ENCODE measurements at places on chromosomes 5 and 9. TPM values are rescaled to one million over a fixed set of nuclear protein-coding genes. Genes with fewer than 3 reads are reported as not detected.

DNA sequence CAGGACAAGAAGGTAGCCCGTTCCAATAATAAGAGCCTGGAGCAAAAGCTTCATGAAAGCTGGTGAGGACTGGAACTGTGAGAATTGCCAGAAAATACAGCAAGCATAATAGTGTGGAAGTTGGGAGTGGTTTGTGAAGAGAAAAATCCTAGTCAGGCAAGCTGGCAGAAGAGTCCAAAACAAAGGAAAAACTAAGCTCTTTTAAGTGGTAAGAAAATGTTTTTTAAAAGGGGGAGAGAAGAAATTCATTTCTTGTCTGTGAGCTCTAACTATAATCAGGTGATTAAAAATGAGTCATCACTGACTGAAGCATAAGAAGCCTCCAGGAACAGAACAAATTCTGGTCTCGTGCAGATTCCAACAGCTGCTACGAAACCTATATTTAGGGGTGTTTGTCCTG lies 102.6 kb downstream of the CAAP1 start:
- no peak for DNase-seq

GRCh38 chr5:151496041-151496484 lies 48.7 kb downstream of the SLC36A1 start:
- DNase-seq, result no peak

DNA sequence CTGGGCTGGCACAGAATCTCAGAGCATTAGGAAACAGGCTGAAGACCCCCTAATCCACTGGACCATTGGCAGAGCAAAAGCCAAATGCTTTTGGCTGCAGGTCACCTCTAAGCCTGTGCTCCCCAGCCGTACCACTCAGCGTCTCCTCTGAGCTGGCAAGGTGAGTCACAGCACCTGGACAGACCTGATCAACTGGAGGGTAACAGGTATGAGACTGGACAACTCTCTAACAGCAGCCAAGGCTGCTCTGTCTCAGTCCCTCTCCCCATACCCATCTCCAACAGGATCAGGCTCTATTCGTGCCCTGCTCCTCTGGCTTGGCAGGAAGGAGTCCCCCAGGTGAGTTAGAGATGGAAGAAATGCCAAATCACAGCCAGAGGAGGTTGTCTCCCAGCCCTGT lies 4.7 kb downstream of the GOLGA2 start:
- DNase-seq, result peak; percentile 34

GRCh38 chr5:39173069-39173468 lies 46.3 kb downstream of the FYB1 start:
- no peak for DNase-seq

DNA sequence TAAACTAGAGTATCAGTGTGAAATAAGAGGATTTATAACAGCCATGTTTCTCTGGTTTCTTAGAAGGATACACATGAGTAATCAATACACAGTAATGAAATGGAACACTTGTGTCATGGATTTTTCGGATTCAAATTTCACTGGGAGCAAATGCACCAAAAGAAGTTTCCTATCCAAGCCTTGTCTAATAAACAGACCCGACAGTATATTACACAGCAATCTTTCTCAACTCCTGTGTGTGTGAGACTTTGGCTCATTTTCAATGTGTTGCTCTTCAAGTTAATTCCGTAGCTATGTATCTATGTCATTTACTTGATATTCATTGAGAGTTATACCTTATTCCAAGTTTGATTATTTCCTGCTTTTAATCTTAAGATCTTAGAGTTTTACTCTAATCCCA lies 930.2 kb downstream of the MAT2B start:
- DNase-seq, result no peak

The GOLGA1 gene
- total RNA-seq, result 14.3 TPM

The NR4A3 gene
- total RNA-seq, result 14.6 TPM

DNA sequence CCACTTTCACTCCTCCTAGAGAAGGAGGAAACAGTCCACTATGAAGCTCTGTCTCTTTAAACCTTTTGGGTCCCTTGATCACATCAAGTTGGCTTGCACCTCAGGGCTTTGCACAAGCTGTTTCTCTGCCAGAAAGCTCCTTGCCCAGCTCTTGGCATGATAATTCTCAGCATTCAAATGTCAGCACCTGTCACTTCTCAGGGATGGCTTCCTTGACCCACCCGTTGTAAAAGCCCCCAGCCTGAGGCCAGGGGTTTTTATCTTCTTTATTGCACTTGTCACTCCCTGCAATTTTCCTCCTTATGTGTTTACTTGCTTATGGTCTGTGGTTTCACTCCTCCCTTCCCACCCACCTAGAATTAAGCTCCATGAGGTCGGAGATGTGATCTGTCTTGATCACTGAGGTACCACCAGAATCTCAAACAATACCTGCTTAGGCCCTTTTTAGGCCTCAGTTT lies 200.7 kb upstream of the TBC1D2 start:
- DNase-seq, result no peak

GRCh38 chr9:95857124-95857523 lies 18.4 kb upstream of the ERCC6L2 start:
- DNase-seq, result no peak

GRCh38 chr5:64690417-64691151 lies at the start of gene SHISAL2B:
SHISAL2B (plus strand) TSS chr5:64690503; CDS start chr5:64690624, 121 bp downstream.
- DNase-seq, result no peak

- DNase-seq, result peak; percentile 76
Observed at GRCh38 chr9:131405428-131405827, 11.5 kb downstream of the PRRC2B start.

The N4BP3 gene
- 2.0 TPM for total RNA-seq

The ELL2 gene
- 74.5 TPM for total RNA-seq

- no peak for DNase-seq
Observed at GRCh38 chr5:53087621-53088121, 21.9 kb downstream of the MOCS2 start.

DNA sequence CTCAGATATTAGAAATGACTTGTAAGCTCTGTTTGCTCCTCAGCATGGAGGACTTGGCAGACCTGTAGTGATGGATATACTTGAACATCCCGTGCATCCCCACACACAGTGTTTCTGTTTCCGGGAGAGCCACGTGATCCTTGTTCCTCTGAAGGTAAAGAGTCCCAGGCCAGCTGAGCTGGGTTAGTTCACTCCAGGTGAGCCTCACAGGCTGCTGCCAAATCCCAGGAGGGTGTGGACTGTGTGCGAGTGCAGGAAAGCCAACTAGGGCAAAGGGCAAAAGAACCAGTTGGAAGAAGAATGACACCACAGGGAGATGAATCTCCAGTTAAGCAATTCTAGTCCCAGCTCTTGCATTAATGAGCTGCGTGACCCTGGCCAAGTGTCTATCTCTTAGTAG lies 10.4 kb upstream of the TOMM5 start:
- DNase-seq, result peak; percentile 65

GRCh38 chr9:16029046-16029615 lies 476.3 kb downstream of the CCDC171 start:
- DNase-seq, result no peak

DNA sequence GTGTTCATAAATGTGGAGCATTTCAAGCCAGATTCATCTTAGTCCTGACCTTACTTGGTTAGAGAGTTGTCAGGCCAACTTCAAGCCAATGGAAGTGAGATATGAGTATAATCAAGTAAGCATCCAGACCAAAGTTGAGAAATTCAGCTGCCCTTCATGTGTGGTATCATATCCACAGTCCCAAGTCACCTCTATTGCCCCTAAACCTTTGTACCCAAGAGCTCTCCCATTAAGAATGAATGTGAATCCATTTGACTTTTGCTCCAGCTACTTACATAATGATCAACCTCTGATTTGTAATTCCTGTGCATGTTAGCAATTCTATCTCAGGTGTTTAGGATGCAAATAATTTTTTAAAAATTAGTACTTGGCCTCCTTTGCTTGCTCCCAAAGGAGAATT lies 342.7 kb downstream of the ADGRV1 start:
- DNase-seq, result no peak

Measured in heart left ventricle (tissue), 16 donors.